Activated naive CD4-positive, alpha-beta T cell treated with Interleukin-2 at 50 U/mL for 16 hours (primary cell): ENCODE measurements at places on chromosomes 7 and 10.
A peak's percentile ranks its signal among the peaks of the same experiment; 100 is the strongest.

GRCh38 chr7:142873281-142873784, 12.2 kb downstream of the TRPV6 start:
- DNase-seq = peak; percentile 19

DNA sequence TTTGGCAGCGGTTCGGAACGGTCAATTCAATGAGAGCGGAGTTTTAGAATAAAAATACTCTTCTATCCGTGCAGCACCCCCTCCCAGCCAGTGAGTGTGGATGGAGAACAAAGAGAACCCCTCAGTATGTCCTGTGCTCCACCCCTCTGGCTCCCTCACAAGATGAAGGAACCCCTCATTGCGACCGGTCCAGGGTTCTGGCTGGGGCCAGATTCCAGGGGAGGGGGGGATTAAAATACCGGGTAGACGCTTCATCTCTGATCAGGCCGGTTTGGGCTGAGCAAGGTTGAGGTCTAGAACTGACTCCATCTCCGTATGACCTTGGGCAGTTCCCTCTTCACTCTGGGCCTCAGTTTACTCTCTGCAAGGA, 5.9 kb downstream of the CYP26C1 start:
- no peak for DNase-seq

DNA sequence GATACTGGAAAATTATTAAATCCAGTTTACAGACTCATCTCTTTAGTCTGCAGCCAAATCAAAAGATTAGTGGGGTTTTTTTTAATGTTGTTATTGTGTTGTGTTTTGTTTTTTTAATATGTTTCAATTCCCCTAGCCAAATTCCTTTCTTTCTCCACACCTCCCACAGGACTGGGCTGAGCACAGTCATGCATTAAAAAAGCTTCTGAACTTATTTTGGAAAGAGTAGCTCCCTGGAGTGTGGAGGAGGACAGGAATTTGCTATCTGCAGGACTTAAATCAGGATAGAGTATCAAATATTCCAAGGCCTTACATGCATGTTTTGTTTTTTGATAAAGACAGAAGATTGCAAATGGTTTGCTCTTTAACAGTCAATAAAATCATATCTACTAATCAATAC, 90.7 kb downstream of the GNAI1 start:
- DNase-seq = no peak

GRCh38 chr7:88280801-88281200, 25.9 kb downstream of the STEAP4 start:
- no peak for DNase-seq

GRCh38 chr10:127196282-127197153, at the start of gene INSYN2A:
TSS of gene INSYN2A (minus strand) at chr10:127196591. CDS start at chr10:127176395, 20,196 bp downstream.
- DNase-seq = no peak

DNA sequence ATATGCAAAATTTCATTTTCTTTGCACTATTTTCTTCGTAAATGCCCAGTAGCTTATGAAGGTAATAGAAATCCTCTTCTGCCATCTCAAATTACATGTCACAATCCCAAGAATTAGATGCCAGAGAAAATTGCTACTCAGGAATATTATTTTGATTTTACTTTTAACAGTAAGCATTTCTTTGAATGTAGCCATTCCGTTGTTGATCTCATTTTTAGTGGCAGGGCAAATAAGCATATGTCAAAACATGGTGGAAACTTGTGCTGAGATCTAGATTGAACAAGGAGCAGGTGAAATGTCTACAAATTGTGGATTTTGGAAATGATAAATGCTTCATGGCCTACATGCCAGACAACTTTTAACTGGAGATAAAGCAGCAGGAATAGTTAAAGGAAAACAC, 291.8 kb downstream of the SDHAF3 start:
- DNase-seq = no peak

GRCh38 chr10:2885288-2886278, 181.8 kb upstream of the PFKP start:
- DNase-seq = no peak

DNA sequence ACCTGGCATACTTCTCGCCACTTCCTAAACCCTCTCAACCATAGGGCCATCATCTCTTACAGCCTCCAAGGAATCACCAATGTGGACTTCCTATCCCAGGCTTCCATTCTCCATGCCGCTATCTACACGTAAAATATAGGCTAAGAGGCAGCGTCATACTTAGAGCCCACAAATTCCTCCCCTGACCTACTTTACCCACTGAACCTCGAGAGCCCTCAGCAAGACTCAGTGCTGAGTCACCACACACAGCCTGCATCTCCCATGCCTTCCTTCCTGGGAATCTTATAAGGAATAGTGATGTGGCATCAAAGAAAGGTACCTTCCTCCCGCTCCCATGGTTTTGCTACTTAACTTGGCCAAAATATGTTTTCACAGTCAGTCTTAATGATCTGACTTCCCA, 435.6 kb upstream of the NFE2L3 start:
- DNase-seq = no peak

DNA sequence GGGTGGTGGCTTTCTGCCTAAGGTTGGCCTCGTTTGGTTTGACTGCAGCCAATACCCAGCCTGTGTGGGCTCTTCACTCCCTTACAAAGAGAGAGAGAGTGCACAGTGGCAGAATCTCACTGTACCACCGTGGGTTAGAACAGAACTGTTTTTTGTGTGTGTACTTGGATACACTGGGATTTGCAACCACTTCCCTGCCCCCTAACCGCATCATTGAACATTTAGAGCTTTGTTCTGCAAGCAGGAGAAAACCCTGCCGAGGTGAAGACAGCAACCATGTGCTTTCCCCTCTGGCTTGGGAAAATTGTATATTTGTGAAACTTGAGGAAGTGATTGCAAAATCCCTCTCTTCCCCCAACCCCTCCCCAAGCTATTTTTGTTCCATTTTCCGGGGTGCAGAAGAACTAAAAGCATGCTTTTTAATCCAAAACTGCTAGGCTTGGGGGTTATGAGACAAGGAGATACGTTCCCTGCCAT, 201.2 kb downstream of the TCF7L2 start:
- no peak for DNase-seq

DNA sequence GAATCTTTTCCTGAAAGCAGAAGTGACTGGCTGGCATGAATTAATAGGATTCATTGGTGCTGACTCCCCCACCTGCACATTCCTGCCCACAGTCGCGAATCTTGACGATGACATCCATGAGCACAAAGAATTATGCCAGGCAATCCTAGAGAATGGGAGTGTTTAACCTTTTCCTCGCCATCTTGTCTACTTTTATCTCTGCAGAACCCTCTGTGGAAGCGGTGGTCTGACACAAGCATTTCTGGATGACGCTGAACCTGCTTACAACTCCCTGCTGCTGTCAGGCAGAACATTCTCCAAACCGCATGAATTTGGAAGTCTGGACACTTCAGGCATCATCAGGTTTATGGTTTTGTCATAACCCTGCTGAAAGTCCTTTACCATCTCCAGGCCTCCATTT, 36.5 kb downstream of the KLF6 start:
- DNase-seq = no peak

GRCh38 chr10:26571655-26572054, 125.8 kb upstream of the PDSS1 start:
- DNase-seq = no peak

GRCh38 chr10:77592946-77593636, 44.5 kb downstream of the KCNMA1 start:
- DNase-seq = no peak

- DNase-seq = no peak
Observed at GRCh38 chr10:17993361-17993760, 41.6 kb downstream of the SLC39A12 start.

- no peak for DNase-seq
Observed at GRCh38 chr10:7426349-7426748, 15.5 kb upstream of the SFMBT2 start.

DNA sequence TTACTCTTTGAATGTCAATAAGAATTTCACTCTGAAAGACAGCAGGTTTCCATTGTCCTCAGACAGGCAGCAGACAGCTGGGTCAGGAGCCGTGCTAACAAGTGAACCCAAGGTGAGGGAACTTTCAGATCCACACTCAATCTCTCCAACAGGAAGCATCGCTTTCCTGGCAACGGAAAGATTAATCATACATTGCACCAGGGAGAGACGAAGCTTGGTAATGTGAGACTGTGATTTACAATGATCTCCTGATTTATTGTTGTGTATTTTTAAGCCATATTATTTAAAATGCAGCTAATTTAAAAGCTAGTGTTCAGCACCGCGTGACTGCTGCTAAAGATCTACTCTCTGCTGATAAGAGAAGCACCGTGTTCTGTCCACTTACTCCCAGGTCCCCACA, 17.5 kb upstream of the NOM1 start:
- no peak for DNase-seq

- no peak for DNase-seq
Observed at GRCh38 chr7:103140061-103140460, 8.8 kb downstream of the NAPEPLD start.

GRCh38 chr7:22406715-22407114, 49.8 kb upstream of the RAPGEF5 start:
- no peak for DNase-seq

GRCh38 chr7:28854750-28855074, 103.4 kb downstream of the TRIL start:
- no peak for DNase-seq

DNA sequence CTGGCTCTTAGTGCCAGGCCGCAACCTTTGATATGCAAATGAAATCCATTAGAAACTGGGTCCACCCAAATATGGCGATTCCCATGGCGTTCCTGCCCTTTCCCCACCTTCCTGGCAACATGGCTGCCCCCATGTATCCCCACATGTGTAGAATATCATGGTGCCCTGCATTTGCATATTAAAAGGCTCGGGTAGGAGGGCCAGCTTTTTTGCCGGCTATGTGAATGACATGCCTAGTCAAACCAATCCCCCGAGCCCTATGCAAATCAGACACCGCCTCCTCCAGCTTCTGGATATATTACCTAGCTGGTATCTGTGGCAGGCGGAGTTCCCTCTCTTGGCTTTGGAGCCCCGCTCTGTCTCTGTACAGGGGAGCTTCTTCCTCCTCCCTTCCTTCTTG, 18.3 kb downstream of the MMS19 start:
- DNase-seq = no peak

DNA sequence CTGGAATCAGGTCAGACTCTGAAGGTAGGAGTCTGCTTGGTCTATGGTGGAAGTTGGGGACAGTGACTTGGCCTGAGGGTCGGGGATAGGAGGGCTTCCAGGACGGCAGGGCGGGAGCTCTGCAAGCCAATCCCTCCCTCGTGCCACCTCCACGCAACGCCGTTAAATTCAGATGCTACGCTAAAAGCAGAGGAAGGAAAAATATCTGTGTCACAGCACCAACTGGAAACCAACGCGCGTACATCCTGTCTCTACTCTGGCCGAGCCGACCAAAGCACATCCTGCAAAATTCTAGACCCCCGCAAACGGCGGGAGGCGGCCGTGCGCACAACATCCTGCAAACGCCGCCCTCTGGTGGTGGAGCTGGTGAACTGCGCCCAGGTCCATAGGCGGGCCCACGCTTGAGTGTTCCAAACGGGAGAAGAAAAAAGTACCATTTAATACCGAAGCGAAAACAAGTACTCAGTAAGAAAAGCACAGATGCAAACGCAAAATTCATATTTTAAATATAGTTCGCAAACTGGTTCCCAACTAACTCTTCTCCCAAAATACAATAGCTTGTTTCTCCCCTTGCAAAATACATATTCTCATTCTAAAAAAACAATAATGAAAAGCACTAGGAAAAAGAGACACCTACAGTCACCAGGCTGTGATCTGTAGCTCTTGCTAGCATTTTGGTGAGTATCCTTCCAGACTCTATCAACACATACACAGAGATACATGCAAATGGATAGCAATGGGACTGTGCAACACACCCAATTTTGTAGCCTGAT, 45.7 kb upstream of the HSPA12A start:
- DNase-seq = peak; percentile 72

GRCh38 chr10:86064219-86064618, 302.4 kb downstream of the GRID1 start:
- no peak for DNase-seq

GRCh38 chr10:103053659-103054581, 135.8 kb downstream of the CNNM2 start:
- peak; percentile 53 for DNase-seq
